ENCODE measurements at places on chromosomes 1 and 21.

- DNase-seq, result no peak
These were observed 99.6 kb upstream of the FBXO28 start for GRCh38 chr1:224014330-224014649.

- no peak for DNase-seq
These were observed 38.1 kb upstream of the A3GALT2 start for GRCh38 chr1:33358795-33359503.

- DNase-seq, result no peak
These were observed 489.4 kb downstream of the PCP4 start for GRCh38 chr21:40356644-40357043.

GRCh38 chr1:75969550-75969949 is 37.3 kb upstream of the ASB17 start:
- DNase-seq, result no peak

GRCh38 chr1:77824079-77824478 is 44.6 kb downstream of the MIGA1 start:
- DNase-seq, result no peak

DNA sequence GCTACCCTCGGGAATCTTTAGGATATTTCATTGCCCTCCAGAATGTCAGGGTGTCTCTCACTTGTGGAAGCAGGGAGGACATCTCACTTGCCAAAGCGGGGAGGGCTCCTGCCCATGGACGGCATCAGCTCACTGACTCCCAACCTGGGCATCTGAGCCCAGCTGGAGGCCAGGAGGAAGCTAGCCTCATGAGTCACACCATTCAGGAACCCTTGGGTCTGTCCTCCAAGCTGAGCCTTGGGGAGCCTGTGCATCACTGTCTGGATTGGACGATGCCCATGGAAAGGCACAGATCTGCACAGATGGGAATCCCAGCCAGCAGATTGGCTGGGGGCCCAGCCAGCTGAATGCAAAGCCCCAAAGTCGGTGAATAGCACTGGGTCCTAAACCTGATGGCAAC is 25.2 kb downstream of the WNT3A start:
- no peak for DNase-seq

- DNase-seq, result no peak
These were observed 15.6 kb downstream of the TAL1 start for GRCh38 chr1:47216278-47217059.

- DNase-seq, result no peak
These were observed 667.3 kb downstream of the PTPRU start for GRCh38 chr1:29903548-29904166.

DNA sequence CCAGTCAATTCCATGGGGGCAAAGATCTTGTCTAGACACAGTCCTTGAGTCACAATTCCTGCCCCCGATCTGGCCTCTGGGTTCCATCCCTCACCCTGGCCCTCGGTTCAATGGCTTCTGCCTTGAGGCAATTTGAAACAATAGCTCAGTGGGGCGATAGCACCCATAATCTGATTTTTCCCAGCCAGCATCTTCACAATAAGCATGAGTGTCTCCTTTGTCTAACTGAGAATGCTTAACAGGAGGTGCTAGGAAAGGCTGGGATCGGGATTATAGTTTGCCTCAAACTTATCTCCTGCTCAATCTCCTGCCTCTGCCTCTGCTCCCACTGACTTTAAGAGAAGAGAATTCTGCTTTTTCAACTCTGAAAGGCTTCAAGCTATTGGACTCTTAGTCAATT is 293.9 kb upstream of the PROX1 start:
- DNase-seq, result no peak

DNA sequence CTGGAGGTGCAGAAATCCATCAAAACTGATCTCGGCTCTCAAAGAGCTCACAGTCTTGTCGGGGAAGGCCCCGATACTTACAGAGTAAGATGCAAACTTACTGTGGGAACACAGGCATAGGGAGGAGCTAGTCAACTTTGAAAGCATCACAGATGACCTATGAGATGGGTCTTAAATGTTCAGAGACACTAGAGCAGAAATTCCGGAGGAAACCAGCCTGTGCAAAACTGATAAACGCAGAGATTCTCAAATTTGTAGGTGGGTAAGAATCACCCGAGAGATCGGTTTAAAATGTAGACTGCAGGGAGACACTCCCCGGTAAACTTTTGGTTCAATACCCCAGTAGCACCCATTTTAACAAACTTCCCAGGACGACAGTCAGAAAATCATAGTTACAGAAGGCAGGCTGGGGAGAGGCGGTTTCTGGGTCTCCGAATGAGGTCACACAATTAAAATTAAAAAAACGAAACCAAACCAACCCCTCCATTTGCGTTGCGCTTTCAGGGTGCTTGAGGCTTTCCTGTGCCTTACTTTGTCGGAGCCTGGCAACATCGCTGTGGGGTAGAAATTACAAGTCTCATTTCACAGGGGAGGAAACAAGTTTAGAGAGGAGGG is 755 bp upstream of the THRAP3 start:
- no peak for DNase-seq

DNA sequence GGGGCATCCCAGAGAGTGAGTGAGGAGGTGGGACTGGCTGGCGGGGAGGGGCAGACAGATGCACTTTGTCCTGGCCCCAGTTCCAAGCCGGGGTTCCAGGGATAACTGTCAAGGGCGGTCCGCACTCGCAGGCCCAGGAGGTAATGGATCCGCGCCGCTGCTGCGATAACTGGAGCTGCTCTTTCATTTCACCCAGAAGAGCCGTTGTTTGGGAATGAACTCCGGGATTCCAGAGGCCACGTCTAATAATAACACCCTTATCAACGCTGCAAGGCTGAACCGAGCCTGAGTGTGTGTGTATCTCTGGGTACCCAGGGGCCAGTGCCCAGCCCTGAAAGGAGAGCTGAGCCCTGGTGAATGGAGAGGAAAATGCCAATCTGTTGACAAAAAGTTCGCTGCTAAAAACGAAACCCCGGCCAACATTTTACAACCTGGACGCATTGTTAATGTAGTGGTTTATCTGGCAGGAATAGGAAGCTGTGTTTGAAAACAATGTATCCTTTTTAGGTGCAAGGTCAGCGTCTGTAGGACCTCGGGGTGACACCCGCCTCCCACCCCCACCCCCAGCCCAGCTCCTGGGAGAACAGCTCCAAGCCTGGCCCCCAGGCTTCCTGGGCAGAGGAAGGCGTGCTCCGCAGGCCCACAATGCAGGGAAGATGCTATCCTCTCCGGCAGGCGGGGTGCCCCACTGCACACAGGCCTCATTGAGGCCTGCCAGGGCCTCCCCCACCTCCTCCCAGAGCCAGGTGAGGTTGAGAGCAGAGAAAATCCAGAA is 119.7 kb downstream of the PROX1 start:
- no peak for DNase-seq

GRCh38 chr1:31208361-31208945 is 31.2 kb downstream of the NKAIN1 start:
- DNase-seq, result no peak

DNA sequence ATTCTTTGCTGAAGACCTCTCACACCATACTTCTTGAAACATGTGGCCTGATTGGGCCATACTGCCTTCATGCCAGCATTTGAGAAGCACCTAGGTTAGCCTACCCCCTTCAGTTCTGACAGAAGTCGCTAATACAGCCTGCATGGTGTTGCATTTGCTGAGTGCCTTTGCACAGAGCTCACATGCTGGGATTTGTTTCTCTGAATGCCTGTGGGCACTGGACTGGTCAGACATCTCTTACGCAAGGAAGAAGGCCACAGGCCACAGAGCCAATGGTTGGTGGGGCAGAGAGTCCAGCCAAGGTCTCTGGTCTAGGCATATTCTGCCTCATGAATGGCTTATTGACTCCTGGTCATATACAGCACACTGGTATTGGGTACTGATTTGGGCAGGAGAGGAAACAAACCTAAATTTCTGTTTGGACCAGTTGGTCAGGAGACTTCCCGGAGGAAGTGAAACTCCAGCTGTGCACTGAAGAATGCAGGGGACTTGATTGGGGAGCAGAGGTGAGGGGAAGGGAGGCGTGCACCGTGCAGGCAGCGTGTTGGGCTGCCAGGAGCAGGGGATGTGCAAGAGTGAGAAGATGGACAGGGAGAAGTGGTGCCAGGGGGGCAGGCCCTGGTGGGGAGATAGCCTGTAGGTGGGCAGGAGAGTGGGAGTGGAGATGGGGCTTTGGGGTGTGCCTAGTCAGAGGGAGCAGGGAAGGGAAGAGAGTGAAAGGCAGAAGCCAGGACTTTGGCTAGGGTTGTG is 18.1 kb downstream of the URB2 start:
- DNase-seq, result no peak

DNA sequence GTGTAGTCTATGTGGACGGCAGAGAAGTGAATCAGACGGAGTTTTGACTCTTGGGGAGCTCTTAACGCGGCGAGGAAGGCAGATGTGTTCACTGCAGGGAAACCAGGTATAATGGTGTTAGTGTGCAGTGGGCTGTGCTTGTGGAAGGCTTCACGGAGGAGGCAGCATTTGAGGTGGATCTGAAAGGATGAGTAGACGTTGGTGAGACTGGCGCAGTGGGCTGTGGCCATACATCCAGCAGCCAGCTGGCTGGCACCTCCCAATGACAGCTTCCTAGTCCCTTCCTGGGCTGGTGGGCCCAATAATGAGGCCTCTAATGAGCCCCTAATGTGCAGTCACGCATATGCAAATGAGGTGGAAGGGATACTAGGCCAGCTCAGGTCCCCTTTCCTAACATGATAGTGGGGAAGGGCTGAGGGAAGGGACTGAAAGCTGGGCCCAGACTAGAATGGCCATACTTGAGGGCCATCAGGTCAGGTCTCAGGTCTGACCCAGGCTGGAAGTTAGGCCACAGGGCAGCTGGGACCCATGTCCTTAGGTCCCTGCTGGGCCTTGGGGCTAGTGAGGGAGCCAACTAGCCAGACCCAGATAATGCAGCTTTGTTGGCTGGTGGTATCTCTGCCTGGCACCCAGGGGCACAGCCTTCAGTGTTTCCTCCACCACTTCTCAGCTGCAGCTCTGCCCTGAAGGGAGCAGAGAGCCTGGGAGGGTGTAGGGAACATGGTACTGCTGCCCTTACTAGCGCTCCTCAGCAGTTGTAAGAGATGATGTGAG is 3.8 kb downstream of the MAP7D1 start:
- no peak for DNase-seq

- no peak for DNase-seq
These were observed 7.4 kb downstream of the NFIA start for GRCh38 chr1:61089741-61090140.

DNA sequence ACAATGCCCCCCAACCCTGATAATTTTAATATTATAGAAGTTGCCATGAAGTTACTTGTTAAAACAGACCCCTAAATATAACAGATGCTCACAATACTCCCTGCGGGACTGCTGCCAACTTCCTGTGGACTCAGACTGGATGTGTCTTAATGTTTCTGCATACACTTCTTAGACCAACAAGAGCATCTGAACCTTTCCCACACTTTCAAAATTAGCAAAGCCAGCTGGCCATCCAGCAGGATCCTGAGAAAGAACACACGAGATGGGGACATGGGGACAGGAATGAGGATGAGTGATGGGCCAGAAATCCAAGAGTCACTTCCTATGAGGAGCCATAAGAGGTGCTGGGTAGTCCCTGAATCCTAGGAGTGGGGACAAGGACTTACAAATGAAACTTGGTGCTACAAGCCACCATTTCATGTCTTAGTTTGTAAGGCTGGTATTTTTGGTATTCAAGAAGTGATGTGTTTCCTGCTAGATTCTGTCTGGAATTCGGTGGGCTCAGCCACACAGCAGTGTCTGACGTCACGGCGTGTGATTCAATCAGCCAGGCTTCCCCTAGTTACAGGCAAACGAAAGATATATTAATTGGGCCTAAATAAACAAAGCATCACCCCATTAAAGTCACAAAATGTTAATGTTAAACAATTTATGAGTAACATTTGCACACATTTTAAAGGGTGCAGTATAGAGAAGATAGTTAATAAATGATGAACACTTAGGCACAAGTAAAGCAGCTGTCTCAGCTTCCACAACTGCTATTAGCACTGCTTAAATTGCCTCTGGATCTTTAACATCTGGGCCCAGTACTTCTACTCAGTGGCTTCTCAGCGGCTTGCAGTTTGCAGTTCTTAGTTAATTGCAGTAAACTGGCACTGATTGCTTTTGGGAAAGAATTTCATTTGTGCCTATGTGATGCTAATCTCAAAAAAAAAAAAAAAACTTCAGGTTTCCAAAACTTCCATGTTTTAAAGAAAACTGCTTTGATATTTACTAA is 41.2 kb upstream of the RGS8 start:
- no peak for DNase-seq

GRCh38 chr21:46347791-46348381 is 23.9 kb downstream of the PCNT start:
- no peak for DNase-seq

- DNase-seq, result no peak
These were observed 29.7 kb downstream of the CTH start for GRCh38 chr1:70440642-70441391.

DNA sequence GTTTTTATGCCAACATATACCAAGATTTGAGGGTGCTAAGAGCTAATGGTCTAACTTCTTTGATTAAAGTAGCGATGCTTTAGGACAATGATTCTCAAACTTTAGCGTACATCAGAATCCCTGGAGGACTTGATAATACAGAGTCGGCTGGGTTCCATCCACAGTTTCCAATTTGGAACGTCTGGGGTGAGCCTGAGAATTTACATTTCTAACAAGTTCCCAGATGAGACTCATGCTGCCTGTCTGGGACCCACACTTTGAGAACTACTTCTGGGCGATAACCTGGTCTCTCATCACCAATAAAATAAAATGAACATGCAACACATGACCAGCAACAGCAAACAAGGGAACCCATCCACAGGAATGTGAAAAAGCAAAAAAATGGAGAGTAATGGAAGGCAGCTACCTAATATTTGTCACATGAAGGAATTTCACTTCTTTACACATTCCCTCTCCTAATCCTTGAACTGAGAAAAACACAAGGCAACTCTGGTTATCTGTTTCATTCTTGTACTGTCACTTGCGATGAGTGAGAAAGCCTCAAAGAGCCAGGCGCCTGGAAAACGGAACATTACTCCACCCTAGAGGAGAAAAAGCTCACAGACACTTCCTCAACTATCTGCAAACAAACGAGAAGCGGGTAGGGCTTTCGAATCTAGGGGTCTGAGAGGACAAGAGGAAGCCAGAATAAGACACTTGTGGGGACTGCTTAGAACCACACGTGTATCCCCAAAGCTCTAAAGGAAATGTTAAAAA is 14.0 kb downstream of the HSF2BP start:
- DNase-seq, result peak; percentile 42

- peak; percentile 86 for DNase-seq
These were observed at the start of gene RNF11 for GRCh38 chr1:51235673-51236530. RNF11 (plus strand) TSS chr1:51236273; CDS start chr1:51236757, 484 bp downstream.

DNA sequence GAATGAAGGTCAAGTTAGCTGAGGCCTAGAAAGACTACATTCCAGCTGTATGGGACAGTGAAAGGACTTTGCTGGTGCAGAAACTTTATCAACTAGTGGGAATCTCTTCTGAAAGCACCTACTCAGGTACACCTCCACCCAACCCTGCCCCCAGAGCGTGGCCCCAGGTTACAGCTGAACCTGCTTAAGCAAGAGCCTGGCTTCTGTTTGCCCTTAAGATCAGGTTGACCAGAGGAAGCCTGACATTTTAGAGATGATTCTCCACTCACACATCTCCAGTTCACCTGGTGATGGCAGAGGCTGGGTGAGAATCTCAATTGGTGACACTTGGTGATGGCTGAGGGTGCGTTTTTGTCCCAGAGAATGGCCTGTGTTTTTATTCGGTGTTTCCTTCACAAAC is 24.0 kb downstream of the ELAPOR1 start:
- no peak for DNase-seq

GRCh38 chr1:151416231-151416630 is 16.9 kb downstream of the PSMB4 start:
- no peak for DNase-seq
